ENCODE measurements at places on chromosomes 5 and 9.

- no peak for DNase-seq
Observed at GRCh38 chr5:124301850-124302249, 444.6 kb downstream of the ZNF608 start.

DNA sequence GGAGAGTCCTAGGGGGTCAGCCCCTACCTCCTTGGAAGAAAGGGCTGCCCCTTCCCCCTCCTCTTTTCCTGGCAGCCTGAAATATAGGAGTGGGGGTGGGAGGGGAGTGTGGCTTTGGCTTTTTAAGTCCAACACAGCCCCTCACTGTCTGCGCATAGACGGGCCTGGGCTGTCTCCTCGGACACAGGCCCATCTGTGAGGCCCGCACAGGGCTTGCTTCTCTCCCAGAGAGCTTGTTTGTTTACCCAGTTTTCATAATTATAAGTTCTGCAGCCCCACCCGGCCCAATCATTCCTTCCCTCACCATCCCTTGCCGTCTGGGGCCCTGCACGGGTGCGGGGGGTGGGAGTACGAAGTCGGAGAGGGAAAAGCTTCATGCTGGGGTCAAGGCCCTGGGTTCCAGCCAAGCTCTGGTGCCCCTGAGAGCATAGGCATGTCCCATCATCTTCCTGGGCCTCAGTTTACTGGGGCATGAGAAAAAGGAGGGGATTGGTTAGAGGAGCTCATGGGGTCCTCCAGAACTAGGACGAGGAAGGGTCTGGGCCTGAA lies 54.0 kb upstream of the STXBP1 start:
- no peak for DNase-seq

DNA sequence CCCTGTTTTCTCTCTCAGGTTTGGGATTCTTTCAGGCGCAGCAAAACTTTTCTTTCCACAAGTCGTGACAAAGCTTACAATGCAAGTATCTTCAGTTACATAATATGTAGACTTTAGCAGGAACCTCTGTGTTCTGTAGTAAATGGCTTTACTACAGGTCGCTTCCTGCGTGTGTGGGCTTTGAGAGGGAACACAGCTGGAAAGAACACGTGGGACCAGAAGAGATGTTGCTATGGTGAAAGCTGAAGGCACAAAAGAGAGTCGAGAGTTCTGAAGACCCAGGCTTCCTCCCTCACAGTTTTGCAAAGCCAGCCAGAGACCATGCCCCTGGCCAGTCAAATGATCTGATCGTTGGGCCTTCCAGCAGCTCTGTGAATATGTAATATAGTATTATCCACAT lies 4.0 kb downstream of the ANKRD55 start:
- DNase-seq, result no peak

DNA sequence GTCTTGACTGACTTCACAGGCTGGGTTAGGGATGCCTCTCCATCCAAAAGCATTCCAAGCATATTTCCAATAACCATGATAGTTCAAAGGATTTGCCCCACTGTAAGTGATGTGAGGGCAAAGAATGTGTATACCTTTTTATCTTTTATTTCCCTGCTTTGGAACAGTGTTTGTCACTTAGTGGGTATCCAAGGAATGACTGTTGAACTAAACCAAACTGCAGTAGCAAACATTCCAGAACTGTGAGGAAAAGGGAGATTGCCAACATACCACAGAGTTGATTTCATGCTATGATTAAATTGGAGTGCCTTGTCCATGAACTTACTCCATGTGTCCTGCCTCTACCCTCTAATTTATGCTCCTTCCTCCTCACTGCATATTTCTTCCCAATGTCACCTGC lies 400.0 kb downstream of the KIAA0825 start:
- no peak for DNase-seq

DNA sequence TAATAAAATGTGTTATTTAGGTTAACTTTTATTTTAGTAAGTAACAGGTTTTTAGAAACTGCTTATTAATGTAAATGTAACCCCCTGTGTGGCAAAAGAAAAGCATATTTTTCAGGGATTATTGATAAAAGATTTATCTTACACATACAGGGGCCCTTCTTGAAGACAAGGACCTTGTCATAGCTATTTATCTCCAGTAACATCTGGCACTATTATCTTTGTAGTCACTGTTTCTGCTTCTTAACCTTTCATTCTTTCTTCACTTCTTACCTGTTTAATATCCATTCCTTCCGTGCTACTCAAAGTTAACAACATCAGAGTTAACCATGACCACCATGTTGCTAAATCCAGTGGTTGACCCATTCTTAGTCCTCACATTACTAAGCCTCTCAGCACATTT lies 117.8 kb upstream of the VCAN start:
- DNase-seq, result no peak

- DNase-seq, result no peak
Observed at GRCh38 chr5:16603295-16603694, 13.5 kb downstream of the RETREG1 start.

Measured in germinal center (tissue), 1 donor.